Activated CD4-positive, alpha-beta T cell treated with anti-CD3 and anti-CD28 coated beads, Interleukin-2, Interleukin-4, amounts not matched to agents 100 ng/mL and 50 ng/mL, durations not matched to agents 16 hours and 8 hours (primary cell): ENCODE measurements at places on chromosomes 13 and 19.
A peak's percentile ranks its signal among the peaks of the same experiment; 100 is the strongest.

GRCh38 chr19:55389386-55390317, 3.9 kb downstream of the RPL28 start:
- DNase-seq, result no peak

GRCh38 chr19:46447824-46448223, 19.1 kb upstream of the PNMA8C start:
- no peak for DNase-seq

- no peak for DNase-seq
These were observed 154.2 kb downstream of the TNFRSF19 start for GRCh38 chr13:23724196-23724970.

GRCh38 chr19:10416380-10417257, 3.7 kb upstream of the PDE4A start:
- DNase-seq, result peak; percentile 94

GRCh38 chr13:95222733-95223018, 78.6 kb downstream of the ABCC4 start:
- DNase-seq, result no peak

- no peak for DNase-seq
These were observed 1536.1 kb downstream of the UQCRFS1 start for GRCh38 chr19:27676877-27677276.

DNA sequence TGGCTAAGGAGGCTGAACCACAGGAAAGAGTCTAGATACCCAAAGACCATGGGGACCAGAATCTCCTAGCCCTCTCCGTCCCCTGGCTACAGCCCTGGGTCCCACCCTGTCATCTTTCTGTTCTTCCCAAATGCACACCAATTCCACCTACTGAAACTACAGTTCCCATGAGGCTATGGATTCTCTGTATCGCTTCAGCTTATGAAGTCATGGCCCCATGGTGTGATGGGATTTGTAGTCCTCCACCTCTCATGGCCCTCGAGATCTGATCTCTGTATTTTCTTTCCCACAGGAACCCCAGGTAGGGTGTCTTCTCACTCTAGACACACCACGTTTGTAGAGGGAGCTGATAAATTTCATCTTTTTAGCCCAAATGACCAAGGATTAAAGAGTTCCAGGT, 11.8 kb downstream of the PTPRH start:
- peak; percentile 14 for DNase-seq

- DNase-seq, result no peak
These were observed 140.9 kb downstream of the KCNRG start for GRCh38 chr13:50156140-50156539.

DNA sequence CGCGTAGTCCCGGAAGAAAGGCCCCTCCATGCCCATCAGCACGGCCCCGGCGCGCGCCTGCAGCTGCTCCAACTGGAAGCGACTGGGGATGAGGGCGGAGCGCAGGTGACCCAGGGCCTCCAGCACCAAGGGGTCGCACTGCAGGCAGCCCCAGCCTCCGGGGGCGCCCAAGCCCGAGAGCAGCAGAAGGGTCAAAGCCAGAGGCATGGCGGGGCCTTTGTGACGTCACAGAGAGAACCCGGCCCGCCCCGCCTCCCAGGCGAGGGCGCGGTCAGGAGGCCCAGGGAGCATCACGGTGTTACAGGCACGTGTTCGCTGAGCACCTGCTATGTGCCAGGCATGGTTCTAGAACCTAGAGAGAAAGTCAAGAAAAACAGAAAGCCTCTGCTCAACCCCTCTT, at the start of gene IZUMO2:
Gene IZUMO2, minus strand, starts transcription at position 294 of the 400 bp plus-strand sequence. Its CDS starts 87 bp downstream, at position 207.
- DNase-seq, result no peak

DNA sequence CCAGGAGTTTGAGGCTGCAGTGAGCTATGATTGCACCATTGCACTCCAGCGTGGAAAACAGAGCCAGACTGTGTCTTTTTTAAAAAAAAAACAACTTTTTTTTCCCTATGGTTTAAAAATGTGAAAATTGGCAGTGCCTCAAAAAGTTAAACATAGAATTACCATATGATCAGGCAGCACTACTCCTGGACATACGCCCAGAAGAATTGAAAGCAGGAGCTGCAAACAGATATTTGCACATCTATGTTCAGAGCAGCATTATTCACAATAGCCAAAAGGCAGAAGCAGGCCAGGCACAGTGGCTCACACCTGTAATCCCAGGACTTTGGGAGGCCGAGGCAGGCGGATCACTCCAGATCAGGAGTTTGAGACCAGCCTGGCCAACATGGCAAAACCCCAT, 3.8 kb upstream of the RETN start:
- no peak for DNase-seq

- no peak for DNase-seq
These were observed 5.3 kb upstream of the GPR183 start for GRCh38 chr13:99312493-99312883.

GRCh38 chr13:80203496-80203895, 137.4 kb downstream of the SPRY2 start:
- no peak for DNase-seq

DNA sequence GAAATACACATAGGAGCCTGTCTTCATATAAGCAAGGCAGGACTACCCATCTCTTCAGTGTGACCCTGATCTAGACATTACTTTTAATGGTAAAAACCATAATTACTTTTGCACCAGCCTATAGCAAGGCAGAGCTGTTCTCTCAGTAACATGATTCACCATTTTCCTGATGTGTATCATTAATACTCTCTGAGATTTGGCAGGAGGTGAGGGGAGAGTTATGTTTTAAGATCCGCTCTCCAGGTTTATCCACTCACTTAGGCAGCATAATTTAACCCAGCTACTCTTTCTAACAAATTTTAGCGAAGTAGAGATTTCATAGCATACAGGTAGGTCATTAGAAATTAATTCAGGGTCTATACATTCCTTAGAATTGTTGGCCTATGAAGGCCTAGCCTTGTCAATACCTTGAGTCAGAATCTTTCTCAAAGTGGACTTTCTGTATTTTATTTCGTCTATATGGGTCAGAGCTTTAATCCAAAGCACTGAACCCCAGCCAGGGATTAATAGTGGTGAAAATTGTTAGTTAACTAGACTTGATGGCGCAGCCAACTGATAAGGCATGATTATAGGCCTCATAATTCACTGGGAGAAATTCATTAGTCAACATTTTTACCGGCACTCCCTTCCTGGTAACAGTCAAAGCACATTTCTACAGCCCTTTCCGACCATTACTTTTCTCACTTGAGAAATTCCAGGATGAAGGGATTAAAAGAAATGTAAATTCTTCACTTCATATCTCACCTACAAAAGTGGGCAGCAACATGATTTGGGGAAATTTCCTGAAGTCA, 955.1 kb downstream of the DIAPH3 start:
- DNase-seq, result no peak

DNA sequence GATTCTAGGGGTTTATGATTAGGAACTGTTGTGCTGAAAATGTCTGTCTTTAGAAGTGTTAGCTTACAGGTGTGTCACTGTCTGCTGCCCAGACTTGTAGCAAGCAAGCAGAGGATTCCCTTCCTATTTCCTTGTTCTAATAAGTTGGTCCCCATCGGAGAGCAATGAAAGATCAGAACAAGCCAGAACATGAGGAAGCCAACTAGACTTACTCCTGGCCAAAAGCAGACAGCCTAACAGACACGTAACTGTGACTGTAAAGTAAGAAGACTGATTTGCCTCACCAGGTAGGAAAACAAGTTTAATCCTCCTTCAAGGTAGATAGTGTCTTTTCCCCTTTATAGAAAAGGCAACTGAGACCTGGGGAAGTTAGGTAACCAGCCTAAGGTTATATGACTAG, 12.5 kb downstream of the POLR1D start:
- DNase-seq, result no peak

DNA sequence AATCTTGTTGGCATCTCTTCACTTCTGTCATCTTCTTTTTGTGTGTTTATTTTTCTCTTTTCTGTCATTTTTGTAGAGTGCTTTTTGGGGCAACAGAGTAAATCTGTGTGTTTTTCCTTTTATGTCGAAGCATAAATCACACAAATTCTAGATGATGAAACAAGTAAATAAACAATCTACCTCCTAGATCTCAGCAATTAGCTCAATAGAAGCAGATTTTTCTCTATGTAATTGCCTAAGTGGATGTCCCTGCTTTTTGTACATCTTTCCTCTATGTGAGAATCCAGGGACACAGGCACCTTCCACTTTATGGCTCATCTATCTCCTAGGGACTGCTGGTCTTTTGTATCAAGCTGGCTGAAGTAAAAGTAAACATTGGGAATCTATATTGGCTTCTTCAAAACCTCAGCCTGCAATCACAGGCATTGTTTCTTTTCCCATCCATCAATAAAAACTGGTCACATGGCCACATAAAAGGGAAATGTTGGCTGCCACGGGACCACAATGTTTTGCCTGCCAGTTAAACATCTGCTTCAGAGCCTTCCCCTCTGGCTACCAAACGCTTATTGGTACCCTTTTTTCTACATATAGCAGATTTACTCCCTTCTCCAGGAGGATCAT, 323.8 kb downstream of the LMO7 start:
- no peak for DNase-seq

DNA sequence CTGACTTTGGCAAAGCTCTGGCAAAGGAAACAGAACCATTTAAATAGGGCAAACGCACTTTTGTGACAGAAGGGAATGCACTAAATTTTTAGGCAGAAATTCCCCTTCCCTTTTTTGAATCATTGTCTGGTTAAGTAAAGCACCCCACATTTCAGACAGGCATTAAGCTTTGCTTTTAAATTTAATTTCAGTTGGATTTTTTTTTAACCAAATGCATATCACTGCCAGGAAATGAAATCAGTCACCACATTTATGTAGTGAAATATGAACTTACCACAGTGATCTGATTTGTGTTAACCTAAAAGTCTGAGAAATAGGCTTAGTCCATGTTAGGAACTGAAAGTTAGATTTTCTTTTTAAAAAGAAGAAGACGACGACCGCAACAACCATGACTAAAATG, 10.8 kb downstream of the GPR183 start:
- peak; percentile 69 for DNase-seq

- DNase-seq, result no peak
These were observed 284 bp downstream of the RNF17 start for GRCh38 chr13:24764276-24764630.

DNA sequence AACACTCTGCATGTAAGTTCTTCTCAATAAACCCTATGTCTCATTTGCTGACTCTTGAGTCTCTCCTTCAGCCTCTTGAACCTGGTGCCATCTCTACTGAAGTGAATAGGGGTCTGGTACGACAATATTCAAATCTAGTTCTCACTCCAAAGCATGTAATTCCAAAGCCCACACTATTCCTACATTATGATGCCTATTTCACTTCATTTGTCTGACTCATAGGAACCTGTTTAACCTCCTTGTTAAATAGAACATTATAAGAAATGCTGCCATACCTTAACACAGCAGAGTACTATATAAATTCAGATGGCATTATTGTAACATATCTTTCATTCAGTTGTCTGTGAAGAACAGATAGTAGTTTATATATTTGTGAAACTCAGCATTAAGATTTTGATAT, 67.1 kb downstream of the STARD13 start:
- no peak for DNase-seq
